ENCODE measurements at places on chromosomes 1 and 21. TPM values are rescaled to one million over a fixed set of nuclear protein-coding genes. Genes with fewer than 3 reads are reported as not detected.

Gene TGFBR3
- 8.9 TPM for polyA plus RNA-seq

GRCh38 chr1:30598571-30599114 lies 124.7 kb downstream of the MATN1 start:
- no peak for DNase-seq

DNA sequence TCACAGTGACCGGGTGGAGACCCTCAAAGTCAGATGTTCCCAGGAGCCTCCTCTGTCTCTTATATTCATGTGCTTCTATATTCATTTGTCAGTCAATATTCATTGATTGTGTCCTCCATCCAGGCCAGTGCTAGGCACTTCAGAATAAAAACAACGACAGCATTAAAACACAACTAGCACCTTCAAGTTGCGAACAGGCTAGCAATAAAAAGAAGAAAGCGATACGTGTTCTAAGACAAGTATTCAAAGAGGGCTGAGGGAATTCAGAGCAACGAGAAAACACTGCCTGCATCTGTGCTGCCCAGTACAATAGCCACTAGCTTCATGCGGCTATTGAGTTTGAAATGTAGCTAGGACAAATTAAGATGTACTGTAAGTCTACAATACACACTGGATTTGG lies 138.0 kb downstream of the PLXNA2 start:
- no peak for DNase-seq

DNA sequence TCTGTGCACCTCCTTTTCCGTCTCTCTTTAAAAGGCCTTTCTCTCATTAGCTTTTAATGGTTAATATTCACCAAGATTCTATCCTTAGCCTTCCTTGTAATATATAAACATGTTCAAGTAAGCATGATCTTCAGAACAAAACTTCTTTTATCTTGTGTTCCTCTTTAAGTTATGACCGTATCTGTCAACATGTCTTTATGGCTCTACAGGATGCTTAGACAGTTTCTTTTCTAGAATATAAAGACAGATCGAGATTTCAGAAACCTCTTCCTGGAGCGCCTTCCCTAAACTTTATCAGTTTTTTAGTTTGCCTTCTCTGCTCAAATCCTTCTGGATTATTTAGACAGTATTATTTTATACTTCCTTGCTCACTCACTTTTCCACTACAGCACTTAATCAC lies 7.2 kb downstream of the RO60 start:
- DNase-seq: no peak

Data from psoas muscle (tissue), 8 donors.